SJSA1 (cell line): ENCODE measurements at places on chromosomes 7 and 10.

DNA sequence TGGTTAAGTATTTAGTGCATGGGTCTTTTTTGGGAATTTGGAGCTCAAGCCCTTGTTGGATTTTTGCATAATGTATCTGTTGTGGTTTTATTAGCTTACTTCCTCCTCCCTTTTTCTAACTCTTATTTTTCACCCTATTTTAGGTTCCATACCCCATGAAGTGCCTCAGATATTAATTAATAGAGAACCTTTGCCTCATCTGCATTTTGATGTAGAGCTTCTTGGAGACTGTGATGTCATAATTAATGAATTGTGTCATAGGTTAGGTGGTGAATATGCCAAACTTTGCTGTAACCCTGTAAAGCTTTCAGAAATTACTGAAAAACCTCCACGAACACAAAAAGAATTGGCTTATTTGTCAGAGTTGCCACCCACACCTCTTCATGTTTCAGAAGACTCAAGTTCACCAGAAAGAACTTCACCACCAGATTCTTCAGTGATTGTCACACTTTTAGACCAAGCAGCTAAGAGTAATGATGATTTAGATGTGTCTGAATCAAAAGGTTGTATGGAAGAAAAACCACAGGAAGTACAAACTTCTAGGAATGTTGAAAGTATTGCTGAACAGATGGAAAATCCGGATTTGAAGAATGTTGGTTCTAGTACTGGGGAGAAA, 28.0 kb downstream of the SIRT1 start:
- DNase-seq: no peak

DNA sequence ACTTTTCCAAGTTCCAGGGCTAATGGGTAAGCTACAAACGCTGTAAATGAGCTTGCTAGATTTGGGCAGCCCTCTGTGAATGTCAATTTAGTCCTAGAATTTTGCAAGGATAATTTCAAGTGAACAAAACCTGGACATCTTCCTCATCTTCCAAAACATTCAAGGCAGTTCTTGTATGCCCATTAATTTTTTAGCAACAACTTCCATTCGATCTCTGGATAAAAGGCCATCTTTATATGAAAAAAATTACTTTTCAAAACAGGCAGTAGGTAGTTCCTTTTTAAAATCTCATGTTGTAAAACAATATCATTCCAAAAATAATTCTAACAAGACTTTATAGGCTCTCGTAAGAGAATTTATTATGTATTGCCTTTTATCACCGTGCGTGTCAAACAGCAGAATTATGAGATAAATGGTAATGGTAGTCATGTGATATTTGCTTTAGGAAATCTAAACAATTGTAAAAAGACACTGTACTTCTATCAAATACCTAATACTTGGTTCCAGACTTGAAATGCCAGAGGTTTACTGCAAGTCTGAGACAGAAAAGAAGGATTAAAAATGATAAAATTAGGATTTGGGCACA, 143.7 kb upstream of the NRP1 start:
- no peak for DNase-seq

- DNase-seq: no peak
These were observed 2.7 kb upstream of the TMEM254 start for GRCh38 chr10:80075781-80076180.

GRCh38 chr10:90047243-90047729, 345.9 kb downstream of the KIF20B start:
- no peak for DNase-seq

GRCh38 chr10:44281089-44281613, 103.7 kb downstream of the CXCL12 start:
- no peak for DNase-seq

- DNase-seq: no peak
These were observed 219.5 kb upstream of the ZNF804B start for GRCh38 chr7:88540012-88540411.

DNA sequence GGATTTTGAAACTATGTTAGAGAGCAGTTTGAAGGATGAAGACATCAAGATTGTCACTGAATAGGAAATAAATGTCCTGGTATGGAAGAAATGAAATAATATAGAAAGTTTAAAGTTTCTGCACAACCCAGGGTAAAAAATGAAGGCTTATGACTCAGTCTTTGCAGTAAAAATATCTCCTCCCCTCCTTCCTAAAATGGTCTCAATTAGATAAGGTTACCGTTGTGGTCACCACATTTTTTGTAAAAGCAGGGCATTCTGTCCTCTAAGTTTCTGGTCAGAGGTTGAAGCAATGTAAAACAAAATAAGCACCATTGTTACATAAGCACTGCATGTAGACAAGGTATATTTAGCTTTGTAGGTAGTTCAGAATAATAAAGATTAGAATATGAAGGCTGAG, 403.5 kb downstream of the SUGCT start:
- no peak for DNase-seq

DNA sequence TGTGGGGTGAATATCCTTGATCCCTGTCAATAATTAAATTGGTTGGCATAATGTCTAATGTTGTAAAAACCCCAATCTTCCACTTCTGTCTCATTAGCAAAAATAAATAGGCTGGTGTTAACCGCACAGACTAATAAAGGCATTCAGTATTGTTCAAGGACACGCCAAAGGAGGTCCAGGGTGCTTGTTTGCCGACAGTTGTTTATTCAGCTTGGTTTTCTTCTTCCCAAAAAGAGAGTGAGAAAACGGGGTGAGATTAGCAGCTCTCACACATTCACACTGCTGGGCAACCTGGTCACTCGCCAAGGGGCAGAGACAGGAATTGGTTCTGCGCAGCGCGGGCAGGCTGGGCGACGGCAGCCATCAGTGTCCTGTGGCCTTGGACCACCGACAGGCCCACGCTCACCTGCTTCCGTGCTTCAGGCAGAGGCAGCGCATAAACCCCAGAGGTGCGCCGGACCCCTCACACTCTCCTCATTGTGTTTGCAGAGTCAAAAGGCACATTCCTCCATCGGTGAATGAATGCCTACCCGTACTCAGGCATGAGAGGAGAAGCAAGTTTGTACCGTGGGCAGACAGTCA, 26.2 kb upstream of the LMBR1 start:
- DNase-seq: no peak

DNA sequence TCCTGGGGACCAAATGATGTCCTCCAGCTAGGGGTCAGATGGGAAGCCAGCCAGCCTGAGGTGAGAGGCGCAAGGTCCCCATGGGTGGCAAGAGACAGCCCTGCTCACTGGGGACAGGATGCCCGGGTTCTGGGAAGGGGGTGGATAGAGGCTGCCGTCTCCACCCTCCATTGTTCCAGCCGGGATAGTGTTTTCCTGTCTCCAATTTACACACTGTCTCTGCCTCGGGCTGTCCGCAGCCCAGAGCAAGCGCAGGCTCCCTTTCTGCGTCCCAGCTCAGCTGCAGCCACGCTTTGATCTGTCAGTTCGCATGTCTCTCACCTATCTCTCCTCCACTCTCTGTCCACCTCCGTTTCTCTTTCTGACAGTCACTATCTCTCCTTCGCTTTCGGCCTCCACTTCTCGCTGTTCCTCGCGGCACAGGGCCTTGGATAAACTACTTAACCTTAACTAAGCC, 2.1 kb downstream of the EPHB4 start:
- DNase-seq: no peak

DNA sequence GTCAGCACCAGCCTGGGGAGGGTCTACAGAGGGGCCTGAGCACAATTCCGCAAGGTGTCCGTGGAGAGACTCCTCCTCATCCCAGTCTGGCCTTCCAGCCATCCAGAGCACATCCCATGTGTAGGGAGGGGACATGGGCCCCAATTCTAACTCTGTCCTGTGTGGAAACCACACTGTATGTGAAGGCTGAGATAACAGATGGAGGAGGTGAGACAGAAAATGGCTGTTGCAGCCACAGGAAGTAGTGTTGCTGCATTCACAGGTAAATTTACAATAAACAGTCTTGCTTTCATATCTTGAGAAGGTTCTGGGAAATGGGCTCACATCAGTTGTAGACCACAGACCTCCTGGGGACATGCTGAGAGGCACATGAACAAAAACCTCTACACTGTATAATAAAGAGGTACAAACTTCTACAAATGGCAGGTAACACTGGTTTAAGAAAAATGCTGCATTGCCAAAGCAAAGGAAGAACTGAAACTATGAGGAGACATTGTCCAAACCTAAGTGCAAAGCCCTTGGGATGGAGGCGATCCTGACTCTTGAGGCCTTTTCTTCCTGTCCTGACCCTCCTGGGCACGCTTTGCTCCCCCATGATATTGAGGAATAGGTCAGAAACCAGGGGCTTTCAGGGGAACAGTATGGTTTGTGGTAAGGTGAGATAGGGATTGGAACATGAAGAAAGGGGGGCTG, 21.6 kb upstream of the GIMAP2 start:
- no peak for DNase-seq

DNA sequence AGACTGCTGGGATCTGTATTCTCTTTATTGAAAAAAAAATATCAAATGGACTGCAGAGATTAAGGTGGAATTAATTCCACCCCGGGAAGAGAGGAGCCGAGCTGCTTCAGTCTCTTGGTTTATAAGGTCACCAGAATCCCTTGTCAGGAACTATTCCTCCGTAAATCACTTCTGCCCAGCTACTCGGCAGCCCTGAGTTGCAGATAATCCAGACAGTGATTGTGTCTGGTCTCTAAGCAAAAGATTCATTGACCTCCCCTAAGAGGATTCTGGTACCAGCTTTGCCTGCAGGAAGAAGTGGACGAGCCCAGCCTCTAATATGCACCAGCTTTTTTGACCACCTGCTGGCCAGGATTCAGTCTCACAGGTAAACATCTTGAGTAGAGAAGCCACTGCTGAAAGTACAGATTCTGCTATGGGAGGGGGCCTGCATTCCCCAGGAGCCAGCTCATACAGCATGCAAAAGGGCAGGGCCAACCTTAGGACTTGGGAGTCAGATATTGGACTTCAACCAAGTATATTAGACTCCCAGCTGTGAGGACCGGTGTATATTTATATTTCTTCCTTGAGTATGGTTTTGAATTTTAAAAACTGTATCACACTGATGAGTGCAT, 27.1 kb upstream of the PLXNA4 start:
- DNase-seq: no peak

GRCh38 chr10:1241322-1241890, 185.2 kb downstream of the WDR37 start:
- DNase-seq: no peak

GRCh38 chr7:3264693-3265339, 36.2 kb upstream of the SDK1 start:
- DNase-seq: no peak

DNA sequence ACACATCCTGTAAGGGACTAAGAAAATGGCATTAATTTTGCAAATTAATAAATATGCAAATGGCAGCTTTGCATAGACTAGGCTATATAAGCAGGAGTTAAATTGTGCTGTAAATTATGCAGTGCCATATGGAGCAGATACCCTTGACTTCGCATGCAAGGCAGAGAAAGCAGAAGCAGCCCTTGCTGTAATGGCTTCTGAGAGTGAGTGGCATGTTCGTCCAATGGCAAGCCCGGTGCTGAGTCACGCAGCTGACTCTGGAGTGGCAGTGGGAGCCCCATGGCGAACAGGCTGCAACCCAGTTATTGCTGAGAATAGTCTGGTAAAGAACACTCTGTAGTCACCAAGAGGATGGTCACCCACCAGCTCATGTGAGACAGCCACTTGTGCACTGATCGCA, 1186.5 kb downstream of the TYW1 start:
- no peak for DNase-seq

DNA sequence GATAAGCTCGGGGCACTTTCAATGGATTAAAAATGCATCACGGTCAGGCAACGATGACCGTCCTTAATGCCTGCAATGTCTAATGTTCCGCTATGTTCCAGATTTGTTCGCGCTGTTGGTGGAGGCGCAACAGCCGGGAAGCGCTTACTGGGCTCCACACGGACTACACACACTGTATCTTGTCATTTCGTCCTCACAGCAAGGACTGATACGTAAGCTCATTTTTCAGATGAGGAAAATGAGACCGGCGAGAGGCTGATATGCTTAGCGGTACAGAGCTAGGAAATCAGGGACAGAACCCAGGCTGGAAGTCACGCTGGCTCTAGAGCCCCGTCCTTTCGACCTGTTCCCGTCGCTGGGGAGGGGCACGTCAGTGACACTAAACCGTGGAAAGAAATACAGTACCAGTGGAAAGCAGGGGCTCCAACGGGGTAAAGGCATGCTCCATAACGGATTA, 670 bp downstream of the TPK1 start:
- peak; percentile 79 for DNase-seq

DNA sequence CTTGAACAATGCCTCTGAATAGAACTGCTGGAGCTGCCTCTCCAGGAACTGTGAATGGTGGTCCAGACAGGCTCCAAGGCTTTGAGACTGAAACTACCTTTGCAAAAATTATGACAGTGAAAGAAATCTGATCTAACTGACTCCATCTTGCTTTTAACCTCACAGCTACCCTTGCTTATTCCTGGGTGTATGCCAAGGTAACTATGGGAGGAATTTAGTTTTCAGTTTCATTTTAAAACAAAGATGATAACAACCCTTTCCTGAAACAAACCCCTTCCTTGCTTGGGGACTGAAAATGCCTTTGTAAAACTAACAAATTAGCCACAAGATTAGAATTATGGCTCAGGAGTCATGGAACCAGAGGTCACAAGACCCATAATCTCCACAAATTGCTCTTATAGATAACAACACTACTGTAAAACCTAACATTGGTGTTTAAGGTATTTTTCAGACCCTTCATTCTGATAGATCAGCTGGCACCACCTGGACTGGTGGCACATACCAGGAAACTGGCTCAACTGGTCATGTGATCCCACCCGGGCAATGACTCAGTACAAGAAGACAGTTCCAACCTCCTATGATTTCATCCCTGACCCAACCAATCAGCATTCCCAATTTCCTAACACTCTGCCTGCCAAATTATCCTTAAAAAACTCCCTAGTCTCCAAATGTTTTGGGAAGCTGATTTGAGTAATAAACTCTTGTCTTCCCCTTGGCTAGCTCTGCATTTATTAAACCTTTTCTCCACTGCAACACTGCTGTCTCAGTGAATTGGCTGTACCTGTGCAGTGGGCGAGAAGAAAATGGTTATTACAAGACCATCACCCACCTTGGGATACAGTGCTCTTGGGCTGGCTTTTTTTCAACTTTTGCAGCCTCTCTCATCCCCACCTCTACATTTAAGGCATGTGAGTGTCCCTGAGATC, 608.1 kb downstream of the TYW1 start:
- no peak for DNase-seq

DNA sequence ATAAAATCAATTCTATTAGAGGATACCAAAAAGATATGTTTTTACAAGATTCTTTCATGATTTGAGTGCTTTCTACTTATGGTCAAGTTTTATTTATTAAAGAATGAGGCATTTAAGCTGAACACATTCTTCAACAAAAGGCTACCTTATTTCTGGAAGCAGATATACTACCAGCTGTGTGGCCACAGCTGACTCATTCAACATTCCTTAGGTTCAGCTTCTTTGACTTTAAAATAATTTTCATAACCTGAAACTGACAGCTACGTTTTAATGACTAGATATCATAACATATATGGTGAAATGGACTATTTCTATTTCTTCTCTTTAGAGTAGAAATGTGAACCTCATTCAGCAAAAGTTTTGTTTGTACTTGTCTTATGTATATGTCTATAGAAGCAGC, 414.2 kb upstream of the SEMA3C start:
- no peak for DNase-seq
